ENCODE measurements at places on chromosomes 1 and 21.

DNA sequence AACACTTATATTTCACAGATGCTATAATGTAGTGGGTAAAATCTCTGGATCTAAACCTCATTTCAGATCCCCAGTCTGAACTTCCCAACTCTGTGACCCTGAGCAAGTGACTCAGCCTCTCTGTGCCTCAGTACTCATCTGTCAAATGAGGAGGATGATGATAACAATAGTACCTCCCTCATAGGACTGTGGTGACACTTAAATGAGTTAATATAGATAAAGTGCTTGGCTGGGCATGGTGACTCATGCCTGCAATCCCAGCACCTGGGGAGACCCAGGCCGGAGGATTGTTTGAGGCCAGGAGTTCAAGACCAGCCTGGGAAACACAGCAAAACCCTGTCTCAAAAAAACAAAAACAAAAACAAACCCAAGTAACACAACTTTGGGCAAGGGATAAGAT lies 4.7 kb upstream of the ECE1 start:
- DNase-seq: peak; percentile 13

DNA sequence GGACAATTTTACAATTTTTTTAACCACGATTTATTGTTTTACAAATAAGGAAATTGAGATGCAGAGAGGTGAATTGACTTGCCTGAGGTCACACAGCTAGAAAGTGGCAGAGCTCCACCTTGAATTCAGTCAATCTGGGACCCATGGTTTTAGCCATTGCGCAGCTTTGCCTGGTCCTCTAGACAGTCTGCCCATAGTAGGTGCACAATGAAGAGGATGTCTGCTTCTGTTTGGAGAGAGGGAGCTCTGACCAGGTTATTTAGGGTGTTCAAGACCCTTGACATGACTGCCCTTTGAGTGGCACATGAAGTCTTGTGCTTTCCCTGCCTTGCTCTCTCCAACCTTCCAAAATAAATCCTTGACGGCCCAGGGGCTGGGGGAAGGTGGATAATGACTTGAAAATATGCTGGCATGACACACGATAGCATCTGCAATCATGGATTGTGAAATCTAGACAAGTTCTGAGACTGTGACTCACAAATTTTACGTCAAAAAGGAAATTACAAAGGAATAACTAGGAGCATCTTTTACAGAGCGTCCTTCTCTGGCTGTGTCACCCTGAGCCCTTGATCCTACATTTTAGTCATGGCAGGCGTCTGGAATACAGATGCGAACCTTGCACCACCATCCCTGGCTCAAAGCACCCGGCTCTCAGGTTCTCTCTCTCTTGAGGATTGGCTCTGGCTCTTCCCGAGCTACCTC lies 26.2 kb upstream of the ID3 start:
- DNase-seq: no peak

DNA sequence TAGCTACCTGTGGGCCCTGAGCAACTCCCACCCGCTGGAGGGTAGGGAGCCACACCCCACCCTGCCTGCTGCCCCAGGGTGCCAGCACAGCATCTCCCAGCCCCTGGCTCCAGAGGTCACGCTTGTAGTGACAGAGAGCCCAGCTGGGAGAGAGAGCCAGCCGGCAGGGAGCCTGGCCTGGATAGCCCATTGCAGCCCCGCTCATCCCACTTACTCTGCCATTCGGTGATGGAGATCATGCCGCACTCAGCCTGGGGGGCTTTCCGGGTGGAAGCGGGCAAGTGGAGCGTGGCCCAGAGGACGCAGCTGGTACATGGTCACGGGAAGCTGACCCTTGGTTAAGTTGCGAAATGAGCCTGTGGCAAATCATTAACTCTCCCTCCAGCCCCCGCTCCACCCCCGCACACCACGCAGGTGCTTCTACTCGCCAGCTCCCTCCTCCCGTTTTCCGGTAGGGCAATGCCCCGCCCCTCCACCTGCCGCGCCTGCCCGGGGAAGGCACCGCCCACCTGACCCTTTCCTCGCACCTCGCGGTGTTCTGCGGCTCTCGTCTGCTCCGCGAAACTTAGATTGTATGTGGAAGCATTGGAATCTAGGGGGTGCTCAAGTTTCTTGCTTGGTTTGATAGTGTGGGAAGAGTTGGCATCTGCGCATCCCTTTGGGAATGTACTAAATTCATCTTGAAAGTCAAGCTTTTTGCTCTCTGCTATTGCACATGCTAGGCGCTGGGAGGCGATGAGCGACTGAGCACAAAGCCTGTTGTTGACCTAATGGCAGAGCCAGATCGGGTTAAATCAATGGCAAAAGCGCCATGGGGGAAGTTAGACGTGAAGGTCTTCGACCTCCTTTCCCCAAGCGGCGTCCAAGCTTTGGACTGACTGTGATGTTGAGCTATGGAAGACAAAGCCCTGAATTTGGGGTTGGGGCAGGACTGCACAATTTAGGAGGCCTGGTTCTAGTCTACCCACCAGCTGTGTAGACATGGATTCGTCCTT lies at the start of gene GOLT1A:
Gene GOLT1A, minus strand, starts transcription at position 321 of the 995 bp plus-strand sequence. Its CDS starts 82 bp downstream, at position 239.
- peak; percentile 41 for DNase-seq

DNA sequence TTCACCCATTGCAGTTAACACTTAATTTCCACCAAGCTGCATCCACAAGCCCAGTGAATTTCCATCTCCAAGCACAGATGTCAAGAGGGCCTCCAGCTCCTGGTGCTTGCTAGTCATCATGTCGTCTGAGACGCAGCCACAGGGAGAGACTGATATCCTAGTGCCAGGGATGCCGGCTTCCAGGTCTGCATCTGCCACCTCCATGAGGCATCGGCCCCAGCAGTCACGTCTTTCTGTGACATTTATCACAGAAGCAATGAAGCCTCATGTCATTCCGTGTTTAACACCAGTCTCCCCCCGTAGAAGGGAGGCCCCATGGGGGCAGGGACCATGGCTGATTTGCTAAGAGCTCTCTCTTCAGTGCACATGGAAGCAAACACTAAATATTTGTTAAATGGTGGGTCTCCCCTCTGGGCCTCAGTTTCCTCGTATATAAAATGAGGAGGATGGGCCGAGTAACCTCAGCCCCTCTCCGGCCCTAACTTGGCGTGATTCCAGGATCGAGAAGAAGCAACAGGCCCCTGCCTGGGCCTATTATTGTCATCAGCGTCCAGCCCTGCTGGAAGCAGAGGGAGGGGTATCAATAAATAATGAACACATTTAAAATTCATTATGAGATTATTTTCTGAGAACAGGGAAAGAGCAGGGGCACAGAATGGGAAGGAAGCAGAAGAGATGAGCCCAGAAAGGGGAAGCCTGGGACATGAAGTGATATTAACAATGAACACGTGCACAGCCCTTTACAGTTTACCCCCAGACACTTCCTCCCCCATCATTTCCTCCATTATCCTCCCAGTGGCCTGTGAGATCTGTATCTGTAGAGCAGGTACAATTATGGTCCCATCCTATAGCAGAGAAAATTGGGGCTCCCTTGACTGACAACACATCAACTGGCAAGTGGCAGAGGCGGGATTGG lies 837 bp upstream of the C1QB start:
- DNase-seq: no peak

DNA sequence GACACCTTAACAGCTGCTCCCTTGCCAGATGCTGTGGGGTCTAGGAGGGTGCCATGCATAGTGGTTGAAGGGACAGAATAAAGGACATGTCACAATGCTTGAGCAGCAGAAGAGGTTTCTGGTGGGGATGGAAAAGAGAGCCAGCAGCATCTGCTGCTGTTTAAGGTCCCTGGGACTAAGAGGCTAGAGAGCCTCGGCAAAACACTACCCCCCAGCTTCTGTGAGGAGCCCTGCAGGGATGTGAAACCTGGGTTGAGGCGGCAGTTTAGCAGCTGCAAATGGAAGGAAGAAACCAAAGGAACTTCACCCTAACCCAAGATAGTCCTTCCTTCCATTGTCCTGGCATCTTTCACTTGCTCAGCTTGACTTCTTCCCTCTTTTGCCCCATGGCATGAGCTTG lies 39.4 kb downstream of the PLXNA2 start:
- DNase-seq: no peak

GRCh38 chr1:76170513-76170912 lies 96.0 kb downstream of the ST6GALNAC3 start:
- no peak for DNase-seq

DNA sequence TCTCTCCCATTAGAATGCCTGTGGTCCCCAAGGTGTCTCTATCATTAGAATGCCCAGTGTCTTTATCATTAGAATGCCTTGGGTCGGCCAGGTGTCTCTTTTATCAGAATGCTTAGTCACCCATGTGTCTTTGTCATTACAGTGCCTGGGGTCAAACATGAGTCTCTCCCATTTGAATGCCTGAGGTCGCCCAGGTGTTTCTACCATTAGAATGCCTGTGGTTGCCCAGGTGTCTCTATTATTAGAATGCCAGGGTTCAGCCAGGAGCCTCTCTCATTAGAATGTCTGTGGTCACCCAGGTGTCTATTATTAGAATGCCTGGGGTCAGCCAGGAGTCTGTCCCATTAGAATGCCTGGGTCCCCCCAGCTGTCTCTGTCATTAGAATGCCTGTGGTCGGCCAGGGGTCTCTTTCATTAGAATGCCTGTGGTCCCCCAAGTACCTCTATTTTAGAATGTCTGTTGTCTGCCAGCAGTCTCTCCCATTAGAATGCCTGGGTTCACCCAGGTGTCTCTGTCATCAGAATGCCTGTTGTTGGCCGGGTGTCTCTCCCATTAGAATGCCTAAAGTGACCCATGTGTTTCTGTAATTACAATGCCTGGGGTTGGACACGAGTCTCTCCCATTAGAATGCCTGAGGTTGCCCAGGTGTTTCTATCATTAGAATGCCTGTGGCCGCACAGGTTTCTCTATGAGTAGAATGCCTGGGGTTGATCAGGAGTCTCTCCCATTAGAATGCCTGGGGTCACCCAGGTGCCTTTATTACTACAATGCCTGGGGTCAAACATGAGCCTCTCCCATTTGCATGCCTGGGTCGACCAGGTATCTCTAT lies 57.1 kb downstream of the RNF187 start:
- no peak for DNase-seq

GRCh38 chr1:25205786-25206185 lies 26.5 kb downstream of the SYF2 start:
- DNase-seq: no peak

DNA sequence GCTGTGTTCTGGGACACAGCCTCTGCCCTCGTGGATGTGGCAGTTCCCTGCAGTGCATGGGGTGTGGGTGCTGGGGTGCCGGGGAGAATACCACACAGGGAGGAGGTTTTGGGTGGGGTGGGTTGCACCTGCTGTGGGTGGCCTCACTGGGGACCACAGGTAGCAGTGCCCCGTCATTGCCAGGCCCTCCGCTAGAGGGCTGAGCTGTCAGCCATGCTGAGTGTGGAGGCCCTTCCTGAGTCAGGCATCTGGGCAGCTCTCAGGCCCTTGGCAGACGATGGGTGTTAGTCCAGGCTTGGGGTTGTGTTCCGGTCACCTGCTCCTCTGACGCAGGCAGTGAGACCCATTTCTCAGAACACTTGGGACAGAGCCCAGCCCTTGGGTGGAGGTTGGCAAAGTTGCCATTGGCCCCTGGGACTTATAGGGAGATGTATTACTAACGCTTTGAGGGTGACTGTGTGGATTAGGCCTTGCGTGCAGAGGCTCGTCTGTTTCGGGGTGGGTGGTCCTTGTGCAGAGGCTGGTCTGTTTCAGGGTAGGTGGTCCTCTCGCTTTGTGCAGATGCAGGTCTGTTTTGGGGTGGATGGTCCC lies 23.9 kb downstream of the PCNT start:
- no peak for DNase-seq

GRCh38 chr1:225763716-225764548 lies 13.7 kb upstream of the SRP9 start:
- no peak for DNase-seq

GRCh38 chr1:31788825-31789256 lies 24.7 kb upstream of the ADGRB2 start:
- peak; percentile 21 for DNase-seq

DNA sequence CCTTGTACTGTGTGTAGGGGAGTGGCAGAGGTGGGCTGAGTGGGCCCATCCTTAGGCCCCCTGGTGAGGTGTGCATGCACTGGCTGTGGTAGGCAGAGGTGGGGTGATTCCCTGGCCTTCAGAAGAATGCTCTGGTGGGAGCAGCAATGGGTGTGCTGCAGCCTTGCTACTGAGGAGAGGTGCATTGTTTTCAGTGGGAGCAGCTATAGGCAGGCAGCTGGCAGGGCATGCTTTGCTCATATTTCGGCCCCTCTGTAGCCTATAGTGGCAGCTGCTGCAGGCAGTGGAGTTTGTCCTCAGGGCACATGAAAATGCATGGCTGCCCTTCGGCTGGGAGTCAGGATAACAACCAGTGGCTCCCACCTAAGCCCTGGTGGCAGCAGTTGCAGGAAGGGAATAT lies 10.1 kb upstream of the KCTD3 start:
- no peak for DNase-seq

DNA sequence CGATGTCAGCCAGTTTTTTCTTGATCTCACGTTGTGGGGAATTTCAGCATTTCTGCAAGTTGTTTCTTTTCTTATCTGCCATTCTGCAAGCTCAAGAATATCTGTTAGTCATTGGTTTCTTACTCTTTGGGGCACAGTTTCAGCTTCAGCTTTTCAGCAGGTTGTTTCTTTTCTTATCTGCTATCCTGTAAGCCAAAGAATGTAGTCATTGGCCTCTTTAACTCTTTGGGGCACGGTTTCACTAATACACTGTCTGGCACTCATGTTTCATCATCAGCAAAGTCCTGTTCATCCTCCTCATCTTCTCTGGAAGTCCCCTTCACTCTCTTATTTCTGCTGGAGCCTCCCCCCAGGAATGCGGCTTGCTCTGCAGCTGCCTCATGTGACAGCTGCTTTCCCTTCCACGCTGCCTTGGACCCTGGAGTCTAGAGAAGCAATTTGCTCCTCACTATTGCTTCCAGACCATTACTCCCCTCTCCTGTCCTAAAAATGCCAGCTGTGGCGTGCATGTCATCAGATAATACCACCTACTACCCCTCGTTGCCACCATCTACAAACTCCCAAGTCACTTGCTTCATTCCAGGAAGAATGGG lies 67.0 kb upstream of the CACNA1E start:
- DNase-seq: no peak

- DNase-seq: no peak
Measured at GRCh38 chr1:2170211-2170610, 24.4 kb downstream of the FAAP20 start.

Measured in stimulated activated CD4-positive, alpha-beta T cell treated with anti-CD3 and anti-CD28 coated beads, Interleukin-1b, Interleukin-23, amount 100 ng/mL, for 24 hours (primary cell).